ENCODE measurements at places on chromosomes 11 and 22. TPM values are rescaled to one million over a fixed set of nuclear protein-coding genes. Genes with fewer than 3 reads are reported as not detected.

The PKP3 gene
- total RNA-seq: 30.4 TPM

The HTR3B gene
- not detected for total RNA-seq

The CD3G gene
- total RNA-seq: 1.2 TPM

The FAM227A gene
- 12.6 TPM for total RNA-seq

The BEST1 gene
- 1.0 TPM for total RNA-seq

The NCAM1 gene
- 195 TPM for total RNA-seq

The MMP13 gene
- total RNA-seq: not detected

The EMSY gene
- 32.7 TPM for total RNA-seq

The LTBP3 gene
- 247 TPM for total RNA-seq

The MPEG1 gene
- total RNA-seq: 11.0 TPM

The ELFN2 gene
- 0.05 TPM for total RNA-seq

The INS gene
- total RNA-seq: not detected

The LRFN4 gene
- total RNA-seq: 7.5 TPM

The GGT5 gene
- 99.3 TPM for total RNA-seq

The OR52N4 gene
- not detected for total RNA-seq

The SCO2 gene
- not detected for total RNA-seq

The DRD4 gene
- 0.89 TPM for total RNA-seq

The RCOR2 gene
- not detected for total RNA-seq

The TREH gene
- total RNA-seq: not detected

The KCNQ1OT1 gene
- total RNA-seq: 3.8 TPM

The CLTCL1 gene
- 19.2 TPM for total RNA-seq

The SEC14L6 gene
- not detected for total RNA-seq

The SOX6 gene
- 27.9 TPM for total RNA-seq

The DDB1 gene
- total RNA-seq: 177 TPM
